ENCODE measurements at places on chromosomes 3 and 15.

DNA sequence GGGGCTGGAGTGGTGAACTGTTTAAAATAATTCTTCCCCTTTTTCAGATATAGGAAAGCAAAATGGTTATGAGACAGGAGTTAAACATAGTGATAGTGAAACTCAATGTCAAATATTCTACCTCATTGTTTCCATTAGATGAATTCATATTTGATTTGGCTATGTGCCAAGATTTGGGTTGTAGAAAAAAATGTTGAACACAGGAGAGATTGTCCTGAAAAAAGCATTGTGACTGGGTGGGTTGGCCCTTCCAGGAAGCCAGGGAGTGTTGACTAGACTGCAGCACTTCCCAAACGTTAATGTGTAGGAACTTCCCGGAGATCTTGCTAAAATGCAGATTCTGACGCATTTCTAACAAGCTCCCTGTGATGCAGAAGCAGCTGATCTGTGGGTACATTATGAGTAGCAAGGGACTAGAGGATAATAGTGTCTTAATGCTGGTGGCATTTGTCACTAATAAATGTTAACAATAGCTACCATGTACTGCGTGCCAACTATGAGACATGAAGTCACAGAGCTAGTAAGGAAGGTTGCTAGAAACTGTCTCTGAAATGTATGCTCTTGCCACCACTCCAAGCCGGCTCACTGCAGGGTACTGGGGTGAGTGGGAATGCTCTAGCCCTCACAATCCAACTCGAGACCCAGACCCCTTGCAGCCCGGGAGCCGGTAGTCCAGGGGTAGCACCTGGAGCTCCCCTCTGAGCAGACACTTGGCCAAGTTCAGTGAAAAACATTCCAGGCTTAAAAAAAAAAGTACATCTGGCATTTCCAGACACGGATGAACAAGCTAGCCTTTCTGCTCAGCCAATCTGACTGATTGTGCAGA lies 120.6 kb downstream of the CD47 start:
- no peak for DNase-seq

DNA sequence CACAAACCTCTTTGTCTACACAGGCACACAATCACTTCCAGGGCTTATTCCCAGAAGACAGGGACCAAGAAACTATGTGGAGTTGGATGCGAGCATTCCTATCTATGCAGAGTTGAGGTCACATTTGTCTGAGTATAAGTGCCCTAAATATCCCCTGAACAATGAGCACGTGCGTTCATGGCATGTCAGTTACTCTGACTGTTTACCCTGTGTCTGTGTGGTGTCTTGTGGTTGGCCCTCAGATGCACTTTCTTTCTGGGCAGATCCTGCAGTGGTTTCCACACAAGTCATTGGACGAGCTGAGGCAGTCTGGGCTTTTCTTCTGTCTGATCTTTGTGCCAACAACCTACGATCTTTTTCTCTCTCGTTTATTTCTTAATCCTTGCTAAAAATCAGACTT lies 134.5 kb downstream of the FBN1 start:
- no peak for DNase-seq

GRCh38 chr3:23548706-23549105 lies 257.0 kb upstream of the UBE2E1 start:
- DNase-seq = no peak

GRCh38 chr15:26372706-26373105 lies 400.2 kb downstream of the GABRB3 start:
- DNase-seq = no peak

- DNase-seq = no peak
Measured at GRCh38 chr3:184361932-184362667, 590 bp downstream of the POLR2H start.

DNA sequence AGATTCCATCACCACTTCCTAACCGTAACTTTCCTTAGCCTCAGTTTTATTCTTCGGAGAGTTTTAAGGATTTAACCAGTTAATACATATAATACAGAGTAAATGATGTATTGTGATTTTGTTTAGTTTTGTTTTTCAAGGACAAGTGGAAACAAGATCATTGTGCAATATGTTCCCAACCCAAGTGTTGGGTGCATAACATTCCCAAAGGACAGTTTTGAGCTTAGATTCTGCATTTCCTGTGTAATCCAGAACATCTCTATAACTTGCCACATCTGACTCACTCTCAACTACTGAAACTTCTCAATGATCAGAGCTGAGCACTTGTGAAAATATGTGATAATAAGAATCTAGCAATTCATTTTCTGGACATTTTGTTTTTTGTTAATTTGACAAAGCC lies 466.1 kb upstream of the PPP2R3A start:
- DNase-seq = no peak

GRCh38 chr3:146307456-146307725 lies 56.5 kb upstream of the PLSCR4 start:
- DNase-seq = no peak

DNA sequence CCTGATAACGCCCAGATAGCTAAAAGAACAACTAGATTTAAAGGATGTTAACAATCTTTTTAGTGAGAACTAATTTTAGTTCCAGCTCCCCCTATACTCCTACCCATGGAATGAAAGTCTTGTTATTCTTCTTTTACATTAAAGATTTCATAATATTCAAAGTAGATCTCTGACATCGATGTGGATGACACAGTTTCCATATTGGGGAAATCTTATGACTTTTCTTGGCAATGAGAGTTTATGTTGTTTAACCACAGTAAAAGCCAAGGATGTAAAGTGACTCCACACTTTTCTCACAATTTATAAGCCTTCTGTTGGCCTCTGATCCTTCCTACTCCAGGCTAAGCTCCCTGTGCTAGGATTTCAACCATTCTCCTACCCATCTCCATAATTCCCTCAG lies 332.6 kb upstream of the KCNMB2 start:
- DNase-seq = no peak

- DNase-seq = no peak
Measured at GRCh38 chr3:159789742-159790635, 198.6 kb upstream of the IL12A start.

DNA sequence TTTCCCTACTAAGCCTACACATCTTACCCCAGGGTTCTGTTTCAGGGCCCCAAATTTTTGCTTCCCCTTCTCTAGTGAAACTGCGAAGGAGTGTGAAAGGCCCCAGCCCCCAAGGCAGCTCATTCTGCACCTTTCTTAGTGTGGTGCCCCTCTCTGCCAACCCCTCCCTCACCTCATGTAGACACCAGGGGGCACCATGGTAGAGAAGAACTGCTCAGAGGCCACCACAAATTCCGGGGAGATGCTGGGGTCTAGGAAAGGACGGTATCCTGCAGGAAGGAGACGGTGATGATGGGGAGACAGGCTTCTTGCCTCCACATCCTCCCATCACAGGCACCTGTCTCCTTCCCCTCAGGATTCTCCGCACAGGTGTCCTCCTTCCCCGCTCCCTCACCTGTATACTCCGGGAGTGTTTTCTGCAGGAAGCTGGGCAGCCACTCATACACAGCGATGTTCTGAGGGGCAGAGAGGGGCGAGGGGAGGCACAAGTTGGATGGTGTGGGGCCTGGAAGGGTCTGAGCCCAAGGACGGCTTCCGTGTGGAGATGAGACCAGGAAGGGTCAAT lies 3.6 kb downstream of the DUOX2 start:
- no peak for DNase-seq

DNA sequence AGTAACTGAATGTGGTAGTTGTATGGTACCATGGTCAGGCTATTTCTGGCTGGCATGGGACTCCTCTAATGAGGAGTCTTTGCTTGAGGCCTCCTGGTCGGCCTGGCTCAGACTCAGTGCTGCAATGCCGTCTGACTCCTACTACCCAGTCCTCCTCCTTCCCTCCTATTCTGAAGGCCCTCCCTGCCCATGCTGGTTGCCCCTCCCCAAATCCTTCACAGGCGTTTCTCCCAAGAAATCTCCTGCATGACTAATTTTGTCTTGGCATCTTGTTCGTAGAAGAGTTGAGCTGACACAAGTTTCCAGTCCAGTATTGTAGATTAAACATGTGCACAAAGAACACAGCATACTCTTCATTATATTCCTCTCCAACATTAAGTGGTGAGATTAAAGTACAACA lies 115.5 kb downstream of the NFKBIZ start:
- DNase-seq = no peak

- no peak for DNase-seq
Measured at GRCh38 chr3:160134964-160135363, 90.3 kb upstream of the C3orf80 start.

DNA sequence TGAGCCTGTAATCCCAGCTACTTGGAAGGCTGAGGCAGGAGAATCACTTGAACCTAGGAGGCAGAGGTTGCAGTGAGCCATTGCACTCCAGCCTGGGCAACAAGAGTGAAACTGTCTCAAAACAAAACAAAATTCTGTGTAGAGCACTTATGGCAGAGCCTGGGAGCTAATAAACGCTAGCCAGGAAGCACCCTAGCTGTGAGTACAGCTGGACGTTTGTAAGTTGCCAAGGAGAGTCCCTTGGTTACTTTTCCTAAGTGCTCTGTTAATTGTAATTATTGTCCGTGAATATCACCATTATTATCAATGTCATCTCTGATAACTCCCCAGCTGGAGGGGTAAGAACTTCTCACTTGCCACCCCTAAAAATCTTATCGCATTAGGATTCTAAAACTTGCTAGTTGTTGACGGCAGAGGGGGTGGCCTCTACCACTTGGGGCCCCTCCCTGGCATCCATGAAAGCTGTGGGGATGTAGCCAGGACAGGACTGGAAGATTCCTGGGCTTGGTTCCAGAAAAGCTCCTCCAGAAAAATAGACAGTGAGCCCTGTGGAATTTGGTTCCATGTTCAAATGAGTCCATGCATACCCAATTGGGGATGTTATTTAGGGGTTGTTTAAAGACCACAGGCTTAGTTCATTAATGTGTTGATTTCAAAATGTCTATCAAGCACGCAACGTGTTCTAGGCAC lies 9.9 kb upstream of the KLHL25 start:
- DNase-seq = no peak

DNA sequence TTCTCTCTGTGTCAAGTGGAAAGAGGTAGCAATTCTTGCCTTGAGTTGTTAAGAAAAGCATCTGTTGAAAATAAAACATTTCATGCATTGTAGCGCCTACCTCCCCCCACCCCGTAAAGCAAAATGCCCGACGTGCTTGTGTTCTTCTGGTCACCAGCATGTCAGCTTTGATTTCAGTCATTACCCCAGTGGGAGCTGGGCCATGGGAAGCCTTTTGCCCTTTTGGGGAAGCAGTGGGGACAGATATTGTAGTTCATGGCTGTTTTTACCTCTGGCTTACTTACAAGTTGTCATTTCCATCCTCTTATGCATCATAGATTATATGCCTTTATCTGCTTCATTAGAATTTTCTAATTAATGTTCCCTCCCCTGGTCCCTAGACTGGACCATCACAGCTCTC lies 328.7 kb downstream of the RYR3 start:
- DNase-seq = no peak

GRCh38 chr3:167166012-167166411 lies 214.1 kb downstream of the ZBBX start:
- no peak for DNase-seq

DNA sequence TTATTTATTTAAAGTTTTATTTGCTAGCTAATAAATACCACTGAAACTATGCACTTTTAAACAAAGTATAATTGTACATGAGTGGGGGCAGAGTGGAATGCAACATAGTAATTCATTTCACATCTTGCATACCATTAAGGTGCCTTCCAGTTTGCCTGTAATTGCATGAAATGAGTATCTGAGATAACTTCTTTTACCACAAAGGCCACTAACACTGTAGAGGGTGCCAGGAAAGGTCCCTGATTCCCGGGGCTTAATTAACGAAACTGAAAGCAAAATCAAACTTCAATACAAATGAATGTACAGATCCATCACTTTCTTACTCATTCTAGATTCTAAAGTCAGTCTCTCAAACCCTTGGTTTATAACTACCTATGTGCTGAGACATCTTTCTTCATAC lies 2.1 kb downstream of the CD47 start:
- DNase-seq = no peak

DNA sequence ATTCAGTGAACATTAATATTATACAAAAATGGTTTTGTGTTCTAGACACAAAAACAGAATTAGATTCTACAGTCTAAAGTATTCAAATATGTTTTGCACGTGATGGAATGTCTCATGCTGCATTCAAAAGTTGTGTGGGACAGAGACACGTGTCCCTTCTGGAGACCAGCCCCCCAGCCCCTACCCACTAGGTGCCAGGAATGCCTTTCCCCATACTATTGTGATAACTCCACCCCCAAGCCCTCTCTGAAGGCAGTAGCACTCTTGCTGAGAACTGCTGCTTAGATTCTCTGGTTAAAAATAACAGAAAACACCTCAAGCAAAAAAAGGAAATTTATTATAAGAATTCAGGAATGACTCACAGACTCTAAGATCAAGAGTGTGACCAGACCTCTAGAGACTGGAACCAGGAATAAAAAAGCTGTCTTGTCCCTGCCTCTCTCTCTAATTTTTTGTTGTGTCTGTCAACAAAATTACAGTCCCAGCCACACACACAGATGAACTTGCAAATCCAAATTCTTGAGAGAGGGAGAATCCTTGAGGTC lies 57.7 kb downstream of the PXYLP1 start:
- DNase-seq = no peak

DNA sequence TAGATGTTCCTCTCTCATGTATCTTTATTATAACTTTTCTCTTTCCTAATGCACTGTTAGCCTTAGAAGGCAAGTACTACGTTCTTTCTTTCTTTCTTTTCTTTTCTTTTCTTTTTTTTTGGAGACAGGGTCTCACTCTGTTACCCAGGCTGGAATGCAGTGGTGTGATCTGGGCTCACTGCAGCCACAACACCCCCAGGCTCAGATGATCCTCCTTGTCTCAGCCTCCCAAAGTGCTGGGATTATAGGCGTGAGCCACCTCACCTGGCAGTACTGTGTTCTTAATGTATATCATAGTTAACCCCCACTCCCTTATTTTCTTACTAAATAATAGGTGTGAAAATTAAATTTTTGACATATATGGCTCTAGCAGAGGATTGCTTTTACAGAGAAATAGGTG lies 23.1 kb downstream of the IQGAP1 start:
- no peak for DNase-seq

DNA sequence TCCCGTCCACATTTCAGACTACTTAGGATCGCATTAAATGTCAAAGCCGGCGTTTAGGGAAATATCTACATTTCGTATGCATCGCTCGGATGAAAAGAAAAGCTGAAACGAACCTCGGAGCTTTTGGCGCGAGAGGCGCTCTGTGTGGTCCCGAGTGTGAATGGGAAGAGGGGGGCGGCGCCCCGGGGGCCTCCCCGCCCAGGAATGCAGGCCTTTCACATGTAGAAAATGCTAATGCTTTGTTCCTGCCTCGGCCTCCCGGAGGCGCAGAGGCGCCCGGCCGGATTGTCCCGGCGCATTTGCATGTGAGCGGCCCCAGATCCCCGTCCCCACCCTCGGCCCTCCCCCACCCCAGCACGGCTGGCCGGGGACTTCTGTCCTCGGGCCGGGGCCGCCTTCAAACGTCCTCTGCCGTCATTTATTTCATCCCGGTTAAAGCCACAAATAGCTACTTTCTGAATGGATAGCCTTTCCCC lies 37.0 kb upstream of the TRIM71 start:
- peak; percentile 6 for DNase-seq

DNA sequence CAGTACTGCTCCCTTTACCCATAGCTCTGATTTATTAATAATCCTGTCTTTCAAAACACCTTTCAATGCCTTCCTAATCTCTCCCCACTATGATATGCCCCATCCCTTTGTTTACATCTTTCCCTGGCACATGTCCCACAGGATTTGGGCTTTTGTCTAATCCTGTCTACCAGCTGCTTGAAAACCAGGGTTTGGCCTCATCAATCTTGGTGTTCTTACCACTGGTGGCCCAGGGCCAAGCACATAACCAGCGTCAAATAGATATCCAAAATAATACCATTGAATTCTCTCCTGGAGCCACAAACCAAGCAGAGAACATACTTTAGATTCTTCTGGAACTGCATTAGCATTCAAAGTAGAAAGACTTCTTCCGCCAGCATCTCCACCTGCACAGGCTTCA lies 104.8 kb upstream of the PPP2R3A start:
- DNase-seq = no peak
